ENCODE measurements at places on chromosomes 16 and 17. TPM values are rescaled to one million over a fixed set of nuclear protein-coding genes. Genes with fewer than 3 reads are reported as not detected.

The CES5A gene
- not detected for total RNA-seq

The PARD6A gene
- total RNA-seq, result 1.8 TPM

The TBC1D3 gene
- total RNA-seq, result not detected

The RIPOR1 gene
- 38.8 TPM for total RNA-seq

The MFAP4 gene
- not detected for total RNA-seq

The ACAP1 gene
- 3.1 TPM for total RNA-seq

The TM4SF5 gene
- total RNA-seq, result 1.2 TPM

The SBK1 gene
- total RNA-seq, result 0.35 TPM

The KRTAP1-5 gene
- total RNA-seq, result not detected

The CRYBA1 gene
- total RNA-seq, result not detected

Measured in A549 treated with ZK216348 at 1 μM for 4 hours (cell line).